ENCODE measurements at places on chromosomes 2 and 18. TPM values are rescaled to one million over a fixed set of nuclear protein-coding genes. Genes with fewer than 3 reads are reported as not detected.

The PPIL3 gene
- total RNA-seq = 35.4 TPM

- H3K27me3 ChIP-seq = peaks cover 4% of the 10 kb centered on the region
- no peak overlapping the region for H3K27ac ChIP-seq
- H3K4me1 ChIP-seq = no peaks in the 10 kb centered on the region
- no peaks in the 10 kb centered on the region for H3K36me3 ChIP-seq
- DNase-seq = no peak
Measured at GRCh38 chr2:88442061-88442460, 10.4 kb downstream of the FOXI3 start.

DNA sequence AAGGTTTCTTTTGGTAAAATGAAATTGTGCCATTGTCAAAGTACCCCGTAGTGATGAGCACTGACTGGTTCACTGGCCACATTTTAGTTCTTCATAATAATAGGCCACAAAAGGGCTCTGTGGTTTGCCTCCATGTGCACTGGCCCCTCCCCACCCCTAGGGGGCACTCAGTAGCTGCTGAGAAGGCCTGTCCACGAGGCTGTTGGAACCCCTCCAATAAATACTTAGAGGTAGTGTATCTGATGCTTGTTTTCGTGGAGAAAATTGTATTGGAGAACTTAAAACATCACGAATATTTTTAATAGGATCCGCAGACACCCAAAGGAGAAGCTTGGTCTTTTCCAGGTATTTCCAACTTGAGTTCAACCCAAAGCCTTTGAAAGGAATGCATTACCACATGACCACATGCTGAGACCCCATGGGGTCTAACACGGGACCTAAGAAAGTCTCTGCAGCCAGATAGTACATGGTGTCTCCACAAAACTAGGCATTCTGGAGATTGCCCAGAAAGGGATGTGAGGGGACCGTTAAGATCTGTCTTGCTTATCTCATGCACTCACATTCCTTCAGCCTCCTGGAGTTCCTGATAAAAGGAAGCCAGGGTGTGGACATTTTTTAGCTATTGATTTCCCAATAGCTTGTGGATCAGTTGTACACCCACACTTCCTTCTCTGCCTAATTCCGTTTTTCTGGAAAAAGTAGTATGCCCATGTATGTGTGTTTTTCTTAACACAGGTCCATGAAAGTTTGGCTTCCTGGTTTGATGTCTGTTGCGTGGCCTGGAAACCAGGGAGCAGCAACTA lies 28.5 kb upstream of the NOSTRIN start:
- no peak overlapping the region for H3K4me3 ChIP-seq
- no peaks in the 10 kb centered on the region for H3K36me3 ChIP-seq
- no peak overlapping the region for H3K27ac ChIP-seq

DNA sequence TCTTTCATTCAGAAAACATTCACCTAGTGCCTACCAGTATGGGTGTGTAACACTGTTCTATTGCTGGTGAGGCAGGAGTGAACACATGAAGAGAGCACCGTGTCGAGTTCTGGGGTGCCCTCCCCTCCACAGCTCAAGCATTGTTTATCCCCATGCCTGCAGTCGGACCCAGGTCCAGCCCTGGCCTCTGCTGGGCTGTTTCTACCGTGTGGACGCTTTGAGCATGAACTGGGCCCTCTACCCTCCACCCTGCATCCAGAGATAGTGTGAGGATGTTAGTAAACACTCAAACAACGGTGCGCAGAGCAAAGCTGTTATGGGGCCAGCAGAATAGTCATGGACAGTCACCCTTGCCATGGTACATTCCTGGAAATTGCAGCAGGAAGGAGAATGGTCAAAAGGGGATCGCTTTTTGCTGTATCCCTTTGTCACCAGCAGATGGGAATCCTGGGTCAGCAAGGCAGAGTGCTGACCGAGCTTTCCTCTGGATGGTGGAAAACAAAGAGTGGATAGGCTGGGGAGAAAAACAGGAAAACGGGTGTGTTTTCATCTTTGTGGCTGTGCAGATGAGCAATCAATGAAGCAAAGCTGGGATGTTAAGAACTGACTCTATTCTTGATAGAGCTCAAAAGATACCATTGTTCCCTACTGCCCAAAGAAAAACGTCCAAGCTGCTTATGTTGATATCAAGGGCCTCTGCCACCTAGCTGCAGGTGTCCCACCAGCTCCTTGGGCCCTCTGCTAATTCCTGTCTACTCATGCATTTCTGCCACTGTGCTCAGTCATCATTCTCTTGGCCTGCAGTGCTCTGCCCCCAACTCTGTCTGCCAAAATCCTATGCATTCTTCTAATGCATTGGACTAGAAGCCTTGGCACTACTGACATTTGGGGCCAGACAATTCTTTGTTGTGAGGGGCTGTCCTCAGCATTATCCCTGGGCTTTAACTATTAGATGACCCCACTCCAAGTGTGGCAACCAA lies 38.7 kb downstream of the REEP1 start:
- H3K27me3 ChIP-seq = no peaks in the 10 kb centered on the region
- no peak for DNase-seq
- no peaks in the 10 kb centered on the region for H3K36me3 ChIP-seq
- no peak overlapping the region for H3K4me3 ChIP-seq

The TDRD15 gene
- total RNA-seq = 0.59 TPM

DNA sequence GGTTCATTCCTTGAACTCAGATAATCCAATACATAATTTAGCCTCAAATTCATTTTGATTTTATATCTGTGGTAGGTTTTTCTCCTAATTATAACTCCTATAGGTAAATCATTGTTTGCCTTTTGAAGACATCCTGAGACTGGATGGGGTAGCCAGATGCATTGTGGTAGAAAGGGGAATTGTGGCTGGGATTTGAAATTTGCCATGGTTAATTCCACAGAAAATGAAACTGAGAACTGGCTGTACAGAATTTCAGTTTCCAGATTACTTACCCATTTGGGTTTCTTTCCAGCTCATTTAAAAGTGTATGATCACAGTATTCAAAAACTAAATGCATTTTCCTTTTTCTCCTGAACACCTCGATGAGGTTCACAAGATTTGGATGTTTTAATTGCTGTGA lies 18.2 kb downstream of the CDKL4 start:
- H3K4me1 ChIP-seq = no peaks in the 10 kb centered on the region
- no peak overlapping the region for H3K4me3 ChIP-seq
- no peaks in the 10 kb centered on the region for H3K36me3 ChIP-seq
- no peaks in the 10 kb centered on the region for H3K27me3 ChIP-seq
- no peak for DNase-seq
- H3K27ac ChIP-seq = no peak overlapping the region

The OTOS gene
- total RNA-seq = not detected

The SCN9A gene
- 9.1 TPM for total RNA-seq

- no peaks in the 10 kb centered on the region for H3K4me1 ChIP-seq
- H3K36me3 ChIP-seq = no peaks in the 10 kb centered on the region
- H3K4me3 ChIP-seq = no peak overlapping the region
- no peaks in the 10 kb centered on the region for H3K27me3 ChIP-seq
- DNase-seq = no peak
Measured at GRCh38 chr18:43932140-43932539, 654.9 kb upstream of the SYT4 start.

DNA sequence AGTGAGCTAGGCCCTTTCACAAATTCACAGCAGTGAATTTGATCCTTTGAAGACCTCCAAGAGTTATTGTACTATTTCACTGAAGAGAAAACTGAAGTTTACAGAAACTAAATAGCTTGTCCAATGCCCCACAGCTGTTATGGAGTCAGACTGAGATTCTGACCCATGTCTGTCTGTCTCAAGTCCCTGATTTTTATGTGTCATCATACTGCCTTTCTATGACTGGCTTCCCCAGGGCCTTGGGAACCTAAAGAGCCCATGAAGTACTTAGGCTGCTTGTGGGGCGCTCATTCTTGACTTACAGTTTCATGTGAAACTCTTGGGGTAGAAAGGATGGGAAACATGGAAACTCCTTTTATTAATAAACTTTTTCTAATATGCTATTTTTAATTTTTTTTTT lies 107.7 kb downstream of the ATL2 start:
- H3K4me1 ChIP-seq = no peaks in the 10 kb centered on the region
- no peak for DNase-seq

DNA sequence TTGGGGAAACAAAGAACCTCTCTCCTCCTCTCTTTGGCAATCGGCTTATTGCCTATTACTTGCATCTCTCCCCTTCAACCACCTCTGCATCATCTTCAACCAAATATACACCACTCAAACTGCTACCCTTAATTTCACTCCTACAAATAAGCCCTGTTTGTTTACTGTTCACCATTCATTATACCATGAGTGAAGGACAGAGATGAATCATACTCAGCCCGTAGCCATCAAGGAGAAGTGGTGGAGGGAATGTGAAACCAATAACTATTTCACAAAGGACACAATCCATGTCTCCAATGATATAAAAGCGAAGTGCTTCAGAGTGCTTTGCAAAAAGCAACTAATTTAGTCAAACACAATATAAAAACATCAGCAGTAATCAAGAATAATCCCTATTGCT lies 76.8 kb downstream of the CACNB4 start:
- no peak overlapping the region for H3K27ac ChIP-seq
- H3K4me3 ChIP-seq = no peak overlapping the region
- H3K4me1 ChIP-seq = no peaks in the 10 kb centered on the region
- no peaks in the 10 kb centered on the region for H3K36me3 ChIP-seq
- no peaks in the 10 kb centered on the region for H3K27me3 ChIP-seq
- DNase-seq = no peak

DNA sequence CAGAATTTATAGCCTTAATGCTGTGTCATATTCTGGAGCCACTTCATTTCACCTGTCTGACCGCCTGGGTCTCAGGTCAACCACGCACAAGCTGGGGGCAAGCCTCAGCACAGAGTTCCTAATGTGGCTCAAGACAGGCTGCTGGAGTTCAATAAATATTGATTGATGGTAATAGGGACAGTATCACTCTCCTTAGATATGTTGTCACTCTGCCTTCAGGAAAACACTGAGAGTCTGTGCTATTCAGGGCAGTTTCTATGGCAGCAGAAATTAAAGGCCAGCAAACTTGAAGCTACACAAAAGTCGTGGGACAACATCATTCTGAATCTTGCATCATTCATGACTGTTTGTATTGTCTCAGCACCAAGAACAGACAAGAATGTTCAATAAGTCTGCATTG lies 696.1 kb downstream of the METTL4 start:
- no peak for DNase-seq
- H3K4me3 ChIP-seq = no peak overlapping the region
- no peaks in the 10 kb centered on the region for H3K27me3 ChIP-seq
- no peaks in the 10 kb centered on the region for H3K4me1 ChIP-seq
- no peaks in the 10 kb centered on the region for H3K36me3 ChIP-seq
- no peak overlapping the region for H3K27ac ChIP-seq

The CABYR gene
- 0.67 TPM for total RNA-seq

GRCh38 chr2:96903318-96903717 lies 33.4 kb upstream of the SEMA4C start:
- no peaks in the 10 kb centered on the region for H3K36me3 ChIP-seq
- H3K27ac ChIP-seq = no peak overlapping the region
- no peaks in the 10 kb centered on the region for H3K27me3 ChIP-seq
- DNase-seq = no peak
- H3K4me1 ChIP-seq = no peaks in the 10 kb centered on the region

All from liver (tissue), 10 donors.